Activated CD8-positive, alpha-beta memory T cell treated with anti-CD3 and anti-CD28 coated beads for 4 hours (primary cell): ENCODE measurements at places on chromosomes 7 and 10.

DNA sequence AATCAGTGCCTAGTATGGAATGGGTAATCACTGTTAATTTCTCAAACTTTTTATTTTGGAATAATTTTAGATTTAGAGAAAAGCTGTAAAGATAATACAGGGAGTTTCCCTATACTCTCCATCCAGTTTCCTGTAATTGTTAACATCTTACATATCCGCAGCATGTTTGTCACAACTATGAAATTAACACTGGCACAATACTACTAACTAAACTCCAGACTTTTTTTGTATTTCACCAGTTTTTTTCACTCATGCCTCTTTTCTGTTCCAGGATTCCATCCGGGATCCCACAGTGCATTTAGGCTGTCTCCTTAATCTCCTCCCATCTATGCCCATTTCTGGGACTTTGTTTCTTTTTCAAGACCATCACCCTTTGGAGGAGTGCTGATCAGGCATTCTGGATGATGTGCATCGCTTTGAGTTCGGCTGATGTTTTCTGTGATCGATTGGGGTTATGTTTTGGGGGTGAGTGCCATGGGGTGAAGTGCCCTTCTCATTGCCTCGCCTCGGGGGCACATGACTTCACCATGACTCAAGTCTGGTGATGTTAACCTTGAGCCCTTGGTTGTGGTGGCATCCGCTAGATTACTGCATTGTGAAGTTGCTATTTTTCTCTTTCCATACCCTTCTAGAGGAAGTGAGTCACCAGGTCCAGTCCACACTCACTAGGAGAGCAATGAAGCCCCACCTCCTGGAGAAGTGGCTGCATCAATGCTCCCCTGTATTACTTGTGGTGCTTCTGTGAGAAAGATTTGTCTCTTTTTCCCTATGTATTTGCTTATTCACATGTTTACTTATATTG is 43.9 kb upstream of the GRB10 start:
- DNase-seq = no peak

DNA sequence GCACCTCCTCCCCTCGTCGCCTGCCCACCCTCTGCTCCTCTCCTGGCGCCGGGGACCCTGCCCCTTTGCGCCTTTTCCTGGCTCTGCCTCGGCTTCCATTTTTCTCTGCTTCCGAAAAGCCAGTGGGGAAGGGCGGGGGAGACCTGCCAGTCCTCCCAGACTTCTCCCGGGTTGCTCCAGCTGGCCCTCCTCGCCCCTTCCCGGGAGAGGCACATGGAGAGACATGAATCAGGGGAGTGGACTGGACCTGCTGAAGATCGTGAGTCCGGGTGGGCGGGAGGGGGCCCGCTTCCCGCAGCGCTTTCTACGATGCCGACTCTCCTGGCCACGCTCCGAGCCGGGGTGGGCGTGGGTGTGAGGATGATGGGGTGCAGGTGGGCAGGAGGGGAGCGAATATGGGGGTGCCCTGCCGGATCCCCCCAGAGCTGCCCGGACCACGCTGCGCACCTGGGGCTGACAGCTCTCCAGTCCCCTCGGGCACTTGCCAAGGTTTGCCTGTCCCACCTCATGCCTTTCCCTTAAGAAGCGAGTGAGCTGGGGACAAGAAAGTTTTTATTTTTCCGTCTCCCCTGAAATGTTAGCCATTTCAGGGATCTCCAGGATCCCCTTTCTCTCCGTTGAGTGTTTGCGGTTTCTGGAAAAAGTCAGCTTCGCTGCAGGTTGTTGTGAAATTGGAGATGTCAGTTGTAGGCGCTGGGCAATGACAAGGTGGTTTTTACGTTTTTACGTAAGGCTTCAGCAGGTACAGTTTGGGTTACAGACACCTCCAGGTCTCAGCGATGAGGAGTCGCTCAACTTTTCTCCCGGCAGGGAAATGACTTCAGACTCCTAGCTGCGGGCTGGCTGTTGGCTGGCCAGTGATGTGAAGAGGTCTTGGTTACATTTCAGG is 977 bp downstream of the CACNB2 start:
- DNase-seq = no peak

DNA sequence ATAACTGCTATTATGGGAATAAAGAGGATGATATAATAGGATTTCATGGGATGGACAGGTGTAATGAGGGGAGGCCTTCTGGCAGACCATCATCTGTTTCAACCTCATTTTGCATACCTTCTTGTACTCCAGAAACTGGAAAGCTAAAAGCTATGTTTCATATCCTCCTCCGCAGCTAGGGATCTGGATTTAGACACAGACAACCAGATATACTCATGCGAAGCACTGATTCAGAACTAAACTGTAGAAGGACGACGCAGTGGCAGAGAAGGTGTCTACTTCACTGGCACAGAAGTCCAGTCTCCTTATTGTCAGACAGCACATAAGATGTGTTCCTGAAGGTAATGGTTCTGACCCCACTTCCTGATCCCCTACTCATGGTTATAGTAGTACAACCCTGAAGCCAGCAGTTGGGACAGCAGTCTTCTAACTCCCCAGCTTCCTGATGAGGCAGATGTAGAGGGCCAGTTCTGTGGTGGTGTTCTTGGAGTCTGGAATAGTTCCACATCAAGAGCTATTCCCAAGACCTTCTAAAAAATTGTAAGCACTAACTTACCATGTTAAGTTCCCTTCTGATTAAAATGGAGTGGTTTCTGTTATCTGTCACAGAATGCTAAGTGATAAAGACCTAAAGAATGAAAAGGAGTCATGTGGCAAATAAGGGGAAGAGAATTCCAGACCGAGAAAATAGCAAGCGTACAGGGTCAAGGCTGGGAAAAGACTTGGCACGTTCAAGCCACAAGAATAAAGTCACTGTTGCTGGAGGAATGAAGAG is 550.3 kb downstream of the GRM8 start:
- DNase-seq = no peak

DNA sequence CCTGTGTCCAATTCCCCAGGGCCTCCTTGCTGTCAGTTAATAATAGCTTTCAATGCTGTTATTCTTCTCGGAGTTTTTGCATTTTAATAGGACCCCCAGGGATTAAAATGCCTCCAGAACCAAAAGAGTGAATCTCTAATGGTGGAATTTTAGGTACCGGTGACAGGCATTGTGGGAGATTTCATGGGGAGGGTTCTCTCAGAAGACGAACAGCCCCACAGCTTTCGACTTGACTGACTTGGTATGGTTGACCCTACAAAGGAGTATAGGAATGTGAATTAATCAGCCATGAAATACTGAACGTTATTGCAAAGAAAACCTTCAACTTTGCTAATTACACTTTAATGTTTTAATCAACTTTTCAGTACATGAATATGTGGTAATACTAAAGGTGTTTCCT is 206.3 kb upstream of the FZD8 start:
- no peak for DNase-seq

DNA sequence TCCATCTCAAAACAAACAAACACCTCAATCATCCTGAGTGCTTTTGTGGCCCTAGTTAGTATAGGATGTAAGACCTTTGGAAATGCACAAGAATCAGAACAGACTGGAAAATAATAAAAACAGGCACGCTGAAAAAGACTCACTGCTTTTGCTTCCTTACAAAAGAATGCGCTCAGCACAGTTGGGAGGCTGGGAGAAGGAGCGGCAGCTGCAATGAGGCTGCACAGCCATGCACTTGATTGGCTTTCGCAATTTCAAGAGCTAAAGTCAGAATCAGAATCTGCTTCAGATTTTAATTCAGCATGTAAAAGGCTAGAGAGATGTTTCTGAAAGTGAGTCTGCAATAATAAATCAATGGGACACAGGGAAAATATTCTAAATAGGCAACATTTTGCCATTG is 97.2 kb downstream of the FRMD4A start:
- DNase-seq = no peak

DNA sequence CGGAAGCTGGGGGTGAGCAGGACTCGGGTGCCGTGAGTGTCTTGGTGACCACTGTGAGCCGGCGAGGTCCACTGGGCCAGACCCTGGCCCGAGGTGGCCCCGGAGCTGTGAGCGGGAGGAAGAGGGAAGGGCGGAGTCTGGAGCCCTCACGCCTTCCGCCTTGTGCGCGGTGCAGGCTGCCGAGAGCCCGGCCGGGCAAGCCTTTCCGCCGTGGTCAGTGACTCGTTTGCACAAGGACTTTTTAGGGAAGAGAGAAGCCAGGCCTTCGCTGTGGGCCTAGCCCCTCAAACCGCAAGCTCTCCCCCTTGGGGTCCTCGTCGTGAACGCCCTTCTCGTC is 40.9 kb upstream of the ZNF32 start:
- no peak for DNase-seq

GRCh38 chr10:112820320-112820719 is 129.7 kb upstream of the TCF7L2 start:
- DNase-seq = no peak

DNA sequence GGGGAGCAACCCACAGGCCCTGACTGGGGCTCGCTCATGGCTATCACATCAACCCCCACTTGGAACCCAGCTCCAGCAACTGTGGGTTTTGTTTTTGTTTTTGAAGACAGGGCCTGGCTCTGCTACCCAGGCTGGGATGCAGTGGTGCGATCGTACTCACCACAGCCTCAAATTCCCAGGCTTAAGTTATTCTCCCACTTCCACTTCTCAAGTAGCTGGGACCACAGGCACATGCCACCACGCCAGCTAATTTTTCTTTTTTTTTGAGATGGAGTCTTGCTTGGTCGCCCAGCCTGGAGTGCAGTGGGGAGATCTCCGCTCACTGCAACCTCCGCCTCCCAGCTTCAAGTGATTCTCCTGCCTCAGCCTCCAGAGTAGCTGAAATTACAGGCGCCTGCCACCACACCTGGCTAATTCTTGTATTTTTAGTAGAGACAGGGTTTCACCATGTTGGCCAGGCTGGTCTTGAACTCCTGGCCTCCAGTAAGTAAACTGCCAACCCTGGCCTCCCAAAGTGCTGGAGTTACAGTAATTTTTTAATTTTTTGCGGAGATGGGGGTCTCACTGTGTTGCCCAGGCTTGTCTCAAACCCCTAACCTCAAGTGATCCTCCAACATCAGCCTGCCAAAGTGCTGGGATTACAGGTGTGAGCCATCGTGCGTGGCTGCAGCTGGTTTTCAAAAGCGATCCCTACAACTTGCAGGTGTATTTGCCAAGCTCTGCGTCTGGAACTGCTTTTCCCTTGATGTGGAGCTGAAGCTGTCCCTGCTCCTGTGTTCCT is 228.7 kb downstream of the SKIDA1 start:
- no peak for DNase-seq

DNA sequence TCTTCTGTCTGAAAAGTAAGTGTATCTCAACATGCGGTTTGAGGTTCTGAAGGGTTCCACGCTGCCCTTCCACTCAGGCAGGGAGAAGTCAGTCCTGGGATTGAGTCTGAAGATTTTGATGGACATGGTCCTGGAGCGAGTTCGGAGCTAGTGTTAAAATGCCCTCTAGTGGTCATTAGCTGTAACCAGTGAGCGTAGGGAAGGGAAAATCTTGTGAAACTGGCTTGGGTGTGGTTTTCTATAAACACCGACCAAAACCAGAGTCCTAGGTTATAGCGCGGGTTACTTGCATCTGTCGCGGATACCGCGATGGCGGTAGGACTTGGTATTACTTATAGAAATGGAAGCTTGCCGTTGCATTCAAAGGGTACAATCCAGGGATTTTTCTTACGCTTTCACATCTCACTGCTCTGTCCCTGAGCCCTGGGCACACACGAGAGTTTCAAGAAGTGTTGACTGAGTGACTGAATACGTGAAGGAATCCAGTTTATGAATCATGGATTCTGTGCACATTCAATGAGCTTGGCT is 348.2 kb upstream of the C7orf33 start:
- no peak for DNase-seq

- DNase-seq = no peak
These were observed 2.3 kb downstream of the CDK13 start for GRCh38 chr7:39952374-39952773.

- no peak for DNase-seq
These were observed 23.4 kb upstream of the MGAM2 start for GRCh38 chr7:142088022-142088714.

- DNase-seq = no peak
These were observed 592.5 kb downstream of the ARL4A start for GRCh38 chr7:13279854-13280435.

GRCh38 chr10:49625411-49625810 is 11.6 kb downstream of the CHAT start:
- no peak for DNase-seq

GRCh38 chr10:12194752-12195271 is 879 bp downstream of the NUDT5 start:
- DNase-seq = no peak

- no peak for DNase-seq
These were observed 57.1 kb downstream of the AMPH start for GRCh38 chr7:38574086-38574485.

DNA sequence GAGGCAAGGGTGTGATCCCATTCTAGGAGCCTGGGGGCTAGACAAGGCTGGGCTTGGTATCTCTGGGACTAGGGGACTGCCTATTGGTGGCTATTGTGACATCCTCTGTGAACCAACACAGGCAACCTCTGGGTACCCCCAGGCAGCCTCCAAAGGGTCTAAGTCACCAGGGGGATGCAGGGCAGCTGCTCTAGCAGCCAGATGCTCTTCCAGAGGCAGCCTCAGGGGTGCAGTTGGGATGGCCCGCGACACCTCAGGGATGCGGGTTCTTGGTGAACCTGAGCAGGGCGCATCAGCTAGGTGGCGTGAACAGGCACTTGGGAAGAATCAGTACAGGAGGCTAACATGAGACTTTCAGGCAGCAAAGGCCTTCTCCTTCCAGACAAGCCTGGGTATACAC is 1.6 kb upstream of the TMEM120A start:
- no peak for DNase-seq

- no peak for DNase-seq
These were observed 48.4 kb downstream of the SEPTIN7 start for GRCh38 chr7:35849158-35849831.

GRCh38 chr7:98185101-98185500 is 26.1 kb upstream of the BHLHA15 start:
- DNase-seq = no peak

- DNase-seq = no peak
These were observed 97.9 kb upstream of the SH2B2 start for GRCh38 chr7:102188746-102189145.

DNA sequence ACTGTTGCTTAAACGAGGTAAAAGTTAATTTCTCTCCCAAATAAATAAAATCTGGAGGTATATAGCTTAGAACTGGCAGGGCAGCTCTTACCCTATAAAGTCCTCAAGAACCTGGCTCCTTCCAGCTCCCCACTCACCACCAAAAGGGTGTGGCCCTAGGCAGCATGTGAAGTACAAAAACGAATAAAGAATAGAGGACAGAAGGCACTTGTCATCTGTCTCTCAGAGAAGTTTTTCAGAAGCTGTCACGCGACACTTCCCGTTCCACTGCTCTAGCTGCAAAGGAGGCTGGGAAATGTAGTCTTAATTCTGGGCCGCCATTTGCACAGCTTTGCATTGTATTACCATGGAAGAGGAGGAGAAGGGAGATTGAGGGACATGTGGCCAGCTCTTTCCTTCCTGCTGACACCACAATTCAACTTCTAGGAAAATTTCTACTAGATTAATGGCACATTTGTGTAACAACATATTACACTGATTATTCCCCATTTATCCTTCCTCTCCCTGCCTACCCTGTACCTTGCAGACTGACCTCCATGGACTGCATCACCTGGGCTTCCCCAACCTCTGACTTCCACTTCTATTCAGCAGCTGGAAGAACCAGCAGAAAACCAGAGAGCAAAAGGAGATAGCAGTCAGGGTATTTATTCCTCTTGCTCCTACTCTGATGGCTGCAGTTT is 62.2 kb downstream of the CCDC71L start:
- DNase-seq = peak; percentile 21
